Ovary (tissue), 10 donors: ENCODE measurements at places on chromosomes 7 and 10. TPM values are rescaled to one million over a fixed set of nuclear protein-coding genes. Genes with fewer than 3 reads are reported as not detected.

DNA sequence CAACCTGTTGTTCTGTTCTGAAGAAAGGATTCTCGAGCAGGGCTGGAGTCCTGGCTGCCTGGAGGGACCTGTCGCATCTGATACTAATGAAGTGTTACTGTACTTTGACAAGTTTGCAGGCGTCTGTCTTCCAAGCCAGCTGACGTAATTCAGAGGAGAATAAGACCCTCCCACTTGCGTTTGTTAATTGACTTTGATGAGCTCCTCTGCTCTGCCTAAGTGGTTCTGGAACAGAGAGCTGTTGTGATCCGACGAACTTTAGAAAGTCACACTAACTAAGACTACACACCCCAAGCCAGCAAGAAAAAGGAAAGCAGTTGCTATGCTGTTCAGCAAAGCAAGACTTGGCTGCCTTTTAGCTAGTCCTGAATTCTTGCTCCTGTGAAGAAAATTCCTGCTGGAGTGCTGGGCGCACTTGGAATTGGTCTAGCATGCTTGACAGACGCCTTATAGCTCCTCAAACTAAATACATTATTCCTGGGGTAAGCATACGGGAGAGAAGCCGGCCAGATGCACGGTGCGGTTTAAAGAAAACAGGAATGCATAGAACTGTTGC, 200.3 kb downstream of the CACNB2 start:
- no peaks in the 10 kb centered on the region for H3K4me1 ChIP-seq
- peak overlapping the region; percentile 27 for H3K4me3 ChIP-seq
- no peaks in the 10 kb centered on the region for H3K36me3 ChIP-seq

DNA sequence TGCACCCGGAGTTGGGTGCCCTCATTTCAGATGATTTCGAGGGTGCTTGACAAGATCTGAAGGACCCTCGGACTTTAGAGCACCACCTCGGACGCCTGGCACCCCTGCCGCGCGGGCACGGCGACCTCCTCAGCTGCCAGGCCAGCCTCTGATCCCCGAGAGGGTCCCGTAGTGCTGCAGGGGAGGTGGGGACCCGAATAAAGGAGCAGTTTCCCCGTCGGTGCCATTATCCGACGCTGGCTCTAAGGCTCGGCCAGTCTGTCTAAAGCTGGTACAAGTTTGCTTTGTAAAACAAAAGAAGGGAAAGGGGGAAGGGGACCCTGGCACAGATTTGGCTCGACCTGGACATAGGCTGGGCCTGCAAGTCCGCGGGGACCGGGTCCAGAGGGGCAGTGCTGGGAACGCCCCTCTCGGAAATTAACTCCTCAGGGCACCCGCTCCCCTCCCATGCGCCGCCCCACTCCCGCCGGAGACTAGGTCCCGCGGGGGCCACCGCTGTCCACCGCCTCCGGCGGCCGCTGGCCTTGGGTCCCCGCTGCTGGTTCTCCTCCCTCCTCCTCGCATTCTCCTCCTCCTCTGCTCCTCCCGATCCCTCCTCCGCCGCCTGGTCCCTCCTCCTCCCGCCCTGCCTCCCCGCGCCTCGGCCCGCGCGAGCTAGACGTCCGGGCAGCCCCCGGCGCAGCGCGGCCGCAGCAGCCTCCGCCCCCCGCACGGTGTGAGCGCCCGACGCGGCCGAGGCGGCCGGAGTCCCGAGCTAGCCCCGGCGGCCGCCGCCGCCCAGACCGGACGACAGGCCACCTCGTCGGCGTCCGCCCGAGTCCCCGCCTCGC, at the start of gene EGFR:
EGFR (plus strand) TSS at position 657 of the 830 bp plus-strand sequence. CDS start 261 bp downstream, outside the sequence.
- H3K27me3 ChIP-seq = no peaks in the 10 kb centered on the region
- peaks cover 4% of the 10 kb centered on the region for H3K4me1 ChIP-seq
- H3K36me3 ChIP-seq = no peaks in the 10 kb centered on the region
- peak; percentile 87 for DNase-seq

The ZSWIM8 gene
- total RNA-seq = 90.7 TPM

The ELFN1 gene
- 0.25 TPM for total RNA-seq

The CYP2C8 gene
- total RNA-seq = not detected

The DHTKD1 gene
- 10.3 TPM for total RNA-seq

The RNF32 gene
- 0.79 TPM for total RNA-seq
